ENCODE measurements at places on chromosomes 12 and 14.

- no peak for DNase-seq
Observed at GRCh38 chr12:108930155-108930554, 50.3 kb downstream of the DAO start.

DNA sequence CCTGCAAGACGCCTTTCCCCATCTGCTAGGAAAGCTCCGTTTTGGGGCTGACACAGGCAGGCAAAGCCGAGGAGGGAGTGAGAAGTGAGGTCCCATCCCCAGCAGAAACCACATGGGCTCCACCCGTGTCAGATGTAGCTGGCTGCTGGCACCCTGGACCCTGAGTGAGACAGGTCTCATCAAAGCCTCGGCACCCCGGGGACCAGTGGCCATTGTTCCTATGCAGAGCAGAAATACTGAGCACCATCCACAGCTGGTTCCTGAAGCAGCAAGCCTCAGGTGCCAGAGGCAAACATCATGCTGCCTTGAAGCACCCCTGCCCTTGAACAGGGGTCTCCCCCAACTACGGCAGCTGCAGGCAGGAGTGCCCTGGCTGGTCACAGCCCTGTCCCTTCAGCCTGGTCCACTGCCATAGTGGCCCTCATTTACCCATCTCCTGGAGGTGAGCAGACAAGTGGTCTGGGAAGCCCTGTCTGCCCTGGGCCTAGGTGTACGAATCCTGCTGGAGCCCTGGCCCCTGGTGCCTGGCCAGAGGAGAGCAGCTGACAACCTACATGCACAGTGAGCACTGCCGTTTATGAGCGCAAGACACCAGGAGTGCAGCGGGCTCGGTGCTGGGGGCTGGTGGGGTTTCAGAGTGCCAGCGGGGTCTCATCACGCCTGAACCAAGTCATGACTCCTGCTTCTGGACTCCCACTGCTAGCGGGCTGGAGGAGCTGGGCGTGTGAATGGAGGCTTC lies 289.8 kb upstream of the RTL1 start:
- DNase-seq, result no peak

GRCh38 chr14:66813636-66814035 lies 305.7 kb downstream of the GPHN start:
- no peak for DNase-seq

- DNase-seq, result no peak
Observed at GRCh38 chr14:99064262-99064954, 207.6 kb downstream of the BCL11B start.

DNA sequence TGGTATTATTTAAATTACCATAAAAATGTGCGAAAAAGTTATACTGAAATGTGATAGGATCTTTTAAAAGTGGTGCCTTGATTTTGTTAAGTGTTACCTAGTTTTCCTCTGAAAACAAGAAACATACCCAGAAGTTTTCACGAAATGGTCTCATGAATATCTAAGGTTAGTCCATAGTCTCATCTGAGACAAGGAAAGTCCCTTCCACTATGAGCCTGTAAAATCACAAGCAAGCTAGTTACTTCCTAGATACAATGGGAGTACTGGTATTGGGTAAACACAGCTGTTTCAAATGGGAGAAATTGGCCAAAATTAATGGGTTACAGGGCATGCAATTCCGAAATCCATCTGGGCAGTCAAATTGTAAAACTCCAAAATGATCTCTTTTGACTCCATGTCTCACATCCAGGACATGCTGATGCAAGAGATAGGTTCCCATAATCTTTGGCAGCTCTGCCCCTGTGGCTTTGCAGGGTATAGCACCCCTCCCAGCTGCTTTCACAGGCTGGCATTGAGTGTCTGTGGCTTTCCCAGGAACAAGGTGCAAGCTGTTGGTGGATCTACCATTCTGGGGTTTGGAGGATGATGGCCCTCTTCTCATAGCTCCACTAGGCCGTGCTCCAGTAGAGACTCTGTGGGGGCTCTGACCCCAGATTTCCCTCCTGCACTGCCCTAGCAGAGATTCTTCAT lies 271.4 kb downstream of the NAV3 start:
- DNase-seq, result no peak

GRCh38 chr12:8081251-8081920 lies 688 bp upstream of the NECAP1 start:
- DNase-seq, result peak; percentile 40

All from tongue (tissue), 3 donors.